ENCODE measurements at places on chromosomes 6 and 20.

DNA sequence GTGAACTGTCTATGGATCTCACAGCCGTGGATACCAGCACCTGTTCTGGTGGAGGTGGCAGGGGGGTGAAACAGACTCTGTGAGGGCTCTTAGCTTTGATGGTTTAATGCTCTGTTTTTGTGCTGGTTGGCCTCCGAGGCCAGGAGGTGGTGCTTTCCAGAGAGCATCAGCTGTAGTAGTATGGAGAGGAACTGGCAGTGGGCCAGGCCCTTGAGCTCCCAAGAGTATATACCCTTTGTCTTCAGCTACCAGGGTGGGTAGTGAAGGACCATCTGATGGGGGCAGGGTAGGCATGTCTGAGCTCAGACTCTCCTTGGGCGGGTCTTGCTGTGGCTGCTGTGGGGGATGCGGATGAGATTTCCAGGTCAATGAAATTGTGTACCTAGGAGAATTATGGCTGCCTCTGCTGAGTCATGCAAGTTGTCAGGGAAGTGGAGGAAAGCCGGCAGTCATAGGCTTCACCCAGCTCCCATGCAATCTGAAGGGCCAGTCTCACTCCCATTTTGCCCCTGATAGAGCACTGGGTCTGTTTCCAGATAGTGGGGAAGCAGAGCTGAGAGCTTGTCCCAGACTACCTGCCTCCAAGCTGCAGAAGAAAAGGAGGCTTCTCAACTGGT, 102.7 kb upstream of the AHI1 start:
- DNase-seq = no peak

DNA sequence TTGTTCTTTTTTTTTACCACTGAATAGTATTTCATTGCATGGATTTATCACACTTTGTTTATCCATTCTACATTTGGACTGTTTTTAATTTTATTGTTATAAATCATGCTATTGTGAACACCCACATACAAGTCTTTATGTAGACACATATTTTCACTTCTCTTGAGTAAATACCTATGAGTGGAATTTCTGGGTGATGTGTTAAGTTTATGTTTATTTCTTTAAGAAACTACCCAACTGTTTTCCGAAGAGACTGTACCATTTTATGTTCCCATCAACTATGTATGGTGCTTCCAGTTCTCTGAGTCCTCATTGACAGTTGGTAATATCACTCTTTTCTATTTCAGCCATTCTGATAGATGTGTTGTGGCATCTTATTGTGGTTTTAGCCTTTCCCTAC, 54.0 kb downstream of the RIN2 start:
- no peak for DNase-seq

DNA sequence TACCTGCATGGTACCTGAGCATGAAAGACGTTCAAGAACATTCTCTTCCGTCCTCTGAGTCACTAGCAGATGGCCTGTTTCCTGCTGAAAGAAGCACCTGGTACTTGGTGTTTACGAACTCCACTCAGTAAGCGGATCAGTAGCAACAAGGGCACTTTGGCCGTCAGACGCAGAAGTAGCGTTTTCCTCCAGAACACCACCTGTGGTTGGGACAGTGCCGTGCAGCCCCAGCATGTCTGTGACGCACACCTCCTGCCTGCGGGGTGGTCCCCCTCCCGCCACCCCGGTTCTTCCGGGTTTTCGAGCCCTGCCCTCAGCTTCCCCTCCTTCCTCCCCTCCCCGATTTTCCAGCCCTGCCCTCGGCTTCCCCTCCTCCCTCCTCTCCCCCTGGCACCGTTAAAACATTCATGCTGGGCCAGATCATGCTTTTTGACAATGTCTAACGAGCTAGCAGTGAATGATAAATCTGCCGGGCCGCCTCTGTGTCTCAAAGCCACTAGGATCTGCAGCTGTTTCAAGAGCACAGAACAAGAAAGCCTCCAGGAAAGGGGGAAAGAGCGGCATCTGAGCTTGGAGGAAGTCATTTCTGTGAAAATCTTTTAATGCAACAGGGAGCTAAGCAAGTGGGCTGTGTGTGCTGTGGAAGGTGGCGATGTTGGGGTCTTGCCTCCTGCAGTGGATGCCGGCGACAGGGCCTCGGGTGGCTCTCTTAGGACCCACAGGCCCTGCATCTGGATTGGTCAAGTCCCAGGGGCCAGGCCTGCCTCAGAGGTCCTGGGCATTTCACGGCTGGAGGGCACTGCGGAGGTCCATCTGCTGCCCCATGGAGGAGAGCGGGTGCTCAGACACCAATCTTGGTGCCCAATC, 207.9 kb downstream of the ERMARD start:
- no peak for DNase-seq

GRCh38 chr6:56364431-56364826, 117.0 kb upstream of the COL21A1 start:
- DNase-seq = no peak

GRCh38 chr6:44005507-44005903, 121.7 kb downstream of the MRPL14 start:
- DNase-seq = no peak

- no peak for DNase-seq
These were observed 593 bp downstream of the DNMT3B start for GRCh38 chr20:32762754-32763201.

- DNase-seq = no peak
These were observed 77.3 kb downstream of the BMP6 start for GRCh38 chr6:7803214-7803613.

DNA sequence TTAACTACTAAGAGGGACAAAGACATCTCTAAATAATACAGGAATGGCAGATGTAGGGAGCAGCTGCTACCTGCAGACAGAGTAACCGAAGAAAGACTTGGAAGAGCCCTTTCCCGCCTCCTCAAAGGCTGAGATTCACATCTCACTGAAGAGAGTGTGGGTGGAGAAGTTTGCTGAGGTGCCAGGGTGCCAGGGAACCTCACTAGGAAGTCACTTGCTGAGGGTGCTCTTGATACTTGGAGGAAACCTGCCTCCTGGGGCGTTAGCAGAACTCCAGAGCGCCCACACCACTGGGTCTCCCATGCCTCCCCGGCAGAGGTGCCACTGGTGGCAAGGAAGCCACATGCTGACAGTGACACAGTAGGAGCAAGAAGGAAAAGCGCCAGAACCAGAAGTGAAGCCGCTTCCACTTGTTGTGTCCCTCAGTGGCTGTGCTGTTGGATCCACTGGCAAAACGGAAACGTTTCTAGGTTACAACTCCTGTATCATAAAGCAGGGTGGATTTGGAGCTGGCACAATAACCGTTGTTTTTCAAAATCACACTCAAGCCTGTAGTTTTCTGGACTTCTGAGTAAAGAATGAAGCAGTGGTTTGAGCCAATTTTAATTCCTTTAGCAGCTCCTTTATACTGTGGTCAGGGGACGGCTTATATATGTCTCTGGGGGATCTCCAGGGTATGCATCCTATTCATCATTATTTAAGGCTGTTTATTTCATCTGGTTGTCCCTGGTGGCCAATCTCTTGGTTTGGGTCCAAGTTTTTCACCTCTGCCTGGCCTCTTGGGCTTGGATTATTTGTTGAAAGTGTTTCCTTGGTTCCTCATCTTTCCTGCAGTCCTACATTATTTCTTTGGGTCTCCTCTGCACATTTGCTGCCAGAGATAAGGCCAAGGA, 64.5 kb downstream of the CDC5L start:
- no peak for DNase-seq

GRCh38 chr6:6758915-6759654, 170.6 kb downstream of the LY86 start:
- peak; percentile 76 for DNase-seq

DNA sequence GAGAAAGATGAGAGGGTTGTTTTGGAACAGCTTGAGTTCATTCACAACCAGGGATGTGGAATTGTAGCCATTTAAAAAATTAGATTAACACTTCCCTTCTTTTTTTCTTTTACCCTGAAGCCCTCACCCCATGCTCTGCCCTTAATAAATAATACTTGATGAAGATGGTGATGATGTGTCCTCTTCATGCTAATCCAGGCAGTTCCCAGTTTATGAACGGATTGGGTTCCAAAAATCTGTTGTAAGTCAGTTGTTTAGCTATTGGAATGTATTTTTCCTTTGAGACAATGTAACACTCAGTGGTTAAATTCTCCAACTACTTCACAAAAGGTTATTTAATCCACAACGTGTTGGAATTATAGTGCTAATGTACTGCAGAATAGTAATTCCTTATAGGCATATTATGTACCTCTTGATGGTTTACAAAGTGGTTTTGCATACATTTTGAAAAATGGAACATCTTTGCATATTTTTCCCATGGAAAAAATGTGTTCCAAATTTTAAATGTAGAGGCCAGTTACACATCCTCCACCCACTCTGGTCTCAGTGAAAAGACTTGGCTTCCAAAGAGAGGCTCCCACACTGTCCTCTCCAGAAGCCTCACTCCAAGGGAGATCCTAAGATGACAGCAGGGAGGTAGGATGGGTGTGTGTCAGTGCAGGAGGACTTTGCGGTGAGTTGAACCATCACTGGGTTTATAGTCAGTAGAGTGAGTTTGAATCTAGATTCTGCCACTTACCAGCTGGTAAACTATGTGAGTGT, 45.8 kb upstream of the CEP162 start:
- DNase-seq = no peak

DNA sequence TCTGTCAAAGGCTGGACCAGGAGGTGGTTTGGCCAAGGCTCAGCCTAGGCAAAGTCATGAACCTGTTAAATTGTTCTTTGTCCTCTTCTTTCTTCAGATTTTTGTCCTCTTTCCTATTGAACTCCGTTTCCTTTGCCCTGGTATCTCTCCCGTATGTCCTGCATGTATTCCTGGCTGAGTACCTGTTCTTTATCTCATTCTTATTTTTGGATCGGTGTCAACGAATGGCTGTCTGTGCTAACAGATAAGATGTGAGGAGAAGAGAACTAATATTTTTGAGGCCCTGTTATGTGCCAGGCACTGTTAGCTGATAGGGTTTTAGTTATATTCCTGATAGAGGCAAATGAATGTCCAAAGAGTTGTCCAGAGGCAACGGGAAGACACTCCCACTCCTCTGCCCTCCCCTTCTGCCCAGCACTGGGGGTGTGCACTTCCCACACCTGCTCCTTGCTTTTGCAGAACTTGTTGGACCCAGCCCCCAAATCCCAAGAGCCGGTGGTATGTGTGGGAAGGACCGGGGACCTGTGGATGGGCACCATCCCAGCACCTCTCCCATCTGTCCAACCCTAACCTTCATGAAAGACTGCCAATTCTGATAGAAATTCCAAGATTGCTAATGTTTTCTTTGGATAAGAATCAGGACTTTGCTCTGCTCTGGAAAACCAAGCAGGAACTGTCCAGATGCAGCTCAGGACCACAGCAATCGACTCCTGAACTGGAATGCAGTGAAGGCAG, 20.6 kb downstream of the MMP24OS start:
- DNase-seq = no peak

- no peak for DNase-seq
These were observed 3.3 kb upstream of the EFCAB8 start for GRCh38 chr20:32855387-32855786.

DNA sequence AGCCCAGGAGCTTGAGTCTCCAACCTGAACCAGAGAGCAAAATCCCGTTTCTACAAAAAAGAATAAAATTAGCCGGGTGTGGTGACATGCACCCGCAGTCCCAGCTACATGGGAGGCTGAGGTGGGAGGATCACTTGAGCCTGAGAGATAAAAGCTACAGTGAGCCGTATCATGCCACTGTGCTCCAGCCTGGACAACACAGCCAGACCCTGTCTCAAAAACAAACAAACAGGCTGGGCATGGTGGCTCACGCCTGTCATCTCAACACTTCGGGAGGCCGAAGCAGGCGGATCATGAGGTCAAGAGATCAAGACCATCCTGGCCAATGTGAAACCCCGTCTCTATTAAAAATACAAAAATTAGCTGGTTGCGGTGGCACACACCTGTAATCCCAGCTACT, 11.4 kb upstream of the PTCRA start:
- DNase-seq = no peak

DNA sequence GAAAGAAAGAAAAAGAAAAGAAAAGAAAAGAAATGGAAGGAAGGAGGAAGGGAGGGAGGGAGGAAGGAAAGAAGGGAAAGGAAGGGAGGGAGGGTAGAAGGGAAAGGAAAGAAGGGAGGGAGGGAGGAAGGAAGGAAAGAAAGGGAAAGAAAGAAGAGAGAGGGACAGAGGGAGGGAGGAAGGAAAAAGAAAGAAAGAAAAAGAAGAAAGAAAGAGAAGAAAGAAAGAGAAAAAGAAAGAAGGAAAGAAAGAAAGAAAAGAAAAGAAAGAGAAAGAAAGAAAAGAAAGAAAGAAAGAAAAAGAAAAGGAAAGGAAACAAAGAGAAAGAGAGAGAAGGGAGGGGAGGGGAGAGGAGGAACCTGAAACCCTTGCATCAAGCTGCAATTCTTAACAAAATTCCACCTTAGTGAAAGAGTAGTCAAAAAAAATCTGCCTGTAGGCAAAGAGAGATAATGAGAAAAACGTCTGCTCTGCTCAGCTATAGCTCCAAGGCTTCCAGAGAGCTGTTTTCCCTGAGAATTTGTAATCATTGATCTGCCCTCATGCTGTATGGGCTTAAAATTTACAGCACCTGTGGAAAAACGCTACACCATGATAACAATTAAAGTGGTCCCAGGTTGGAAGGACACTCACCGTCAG, 16.7 kb upstream of the MYCT1 start:
- no peak for DNase-seq

DNA sequence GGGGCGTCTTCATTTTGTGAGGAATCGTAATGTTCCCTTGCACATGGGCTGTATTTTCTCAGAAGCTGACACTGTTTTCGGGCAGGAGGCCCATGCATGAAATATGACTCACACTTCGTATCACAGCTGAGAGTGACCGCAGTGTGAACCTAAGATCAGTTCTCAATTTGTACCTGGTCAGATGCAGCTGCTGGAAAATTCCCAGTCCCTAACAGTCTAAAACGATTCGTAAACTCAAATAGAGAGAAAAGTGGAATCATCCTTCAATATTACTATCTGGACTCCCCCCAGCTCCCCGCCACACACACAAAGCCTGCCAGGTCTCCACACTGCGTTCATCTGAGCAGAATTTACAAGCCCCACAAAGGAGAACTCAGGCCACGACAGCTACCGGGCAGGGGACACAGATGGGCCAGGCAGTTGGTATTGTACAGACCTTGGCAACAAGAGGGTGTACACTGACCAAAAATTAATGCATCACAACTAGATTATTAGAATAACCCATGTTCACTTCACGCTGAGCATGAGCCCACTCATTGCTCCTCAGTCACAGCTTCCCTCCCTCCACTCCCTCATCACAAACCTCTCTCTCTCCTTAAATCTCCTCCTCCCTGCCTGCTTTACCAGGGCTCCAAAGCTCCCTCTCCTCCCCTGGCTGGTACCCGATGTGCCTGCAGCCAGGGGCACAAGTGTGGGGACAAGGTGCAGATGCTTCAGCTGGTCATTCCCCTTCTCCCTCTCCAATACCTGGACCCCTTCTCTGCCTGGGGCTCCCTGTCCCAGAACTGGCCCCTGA, 488.4 kb downstream of the PREX1 start:
- peak; percentile 63 for DNase-seq

- no peak for DNase-seq
These were observed at the start of gene EDN3 for GRCh38 chr20:59300333-59301081. EDN3 (plus strand) TSS chr20:59300611; CDS start chr20:59300813, 202 bp downstream.
